Activated CD4-positive, CD25-positive, alpha-beta regulatory T cell (primary cell): ENCODE measurements at places on chromosomes 12 and 14.

- no peak for DNase-seq
Measured at GRCh38 chr14:88069677-88070076, 64.7 kb downstream of the GPR65 start.

- no peak for DNase-seq
Measured at GRCh38 chr12:6038160-6038559, 86.3 kb downstream of the VWF start.

DNA sequence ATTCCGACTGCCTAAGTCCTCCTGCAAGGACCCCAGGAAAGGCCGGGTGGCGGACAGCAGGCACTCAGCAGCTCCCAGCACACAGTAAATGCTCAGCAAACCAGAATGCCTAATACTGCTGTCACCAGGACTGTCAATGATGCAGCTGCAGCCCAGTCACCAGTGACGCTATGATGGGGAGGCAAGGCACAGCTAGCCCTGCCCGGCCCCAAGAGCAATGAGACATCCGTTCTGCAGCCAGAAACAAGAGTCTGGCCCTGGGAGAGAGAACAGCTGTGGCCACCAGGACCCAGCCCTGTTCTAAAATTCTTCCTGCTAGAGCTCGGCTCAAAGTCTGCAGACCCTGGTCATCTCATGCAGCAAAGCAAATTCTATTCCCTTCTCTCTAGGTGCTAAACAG, 69.8 kb downstream of the NCOR2 start:
- no peak for DNase-seq

DNA sequence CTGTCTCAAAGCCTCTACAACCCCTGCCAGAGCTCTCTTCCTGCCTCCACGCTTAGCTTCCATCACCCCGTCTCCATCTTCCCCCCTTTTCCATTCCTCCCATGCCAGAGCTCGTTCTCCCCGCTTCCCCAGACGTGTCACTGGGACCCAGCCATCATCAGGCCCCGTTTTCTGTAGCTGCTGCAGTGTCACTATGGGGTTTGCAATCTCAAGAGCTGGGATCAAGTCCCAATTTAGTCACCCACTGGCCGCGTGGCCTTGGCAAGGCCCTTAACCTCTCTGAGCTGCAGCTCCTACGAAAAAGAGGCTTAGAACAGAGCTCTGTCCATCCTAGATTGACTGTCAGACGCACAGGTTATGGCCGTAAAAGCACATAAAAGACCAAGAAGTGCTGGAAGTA, 901 bp upstream of the FAIM2 start:
- no peak for DNase-seq
